ENCODE measurements at places on chromosomes 1 and 21. TPM values are rescaled to one million over a fixed set of nuclear protein-coding genes. Genes with fewer than 3 reads are reported as not detected.

GRCh38 chr1:229582011-229582694, 23.6 kb upstream of the ABCB10 start:
- H3K4me3 ChIP-seq: no peak overlapping the region
- DNase-seq: peak; percentile 14
- H3K27me3 ChIP-seq: no peaks in the 10 kb centered on the region
- H3K36me3 ChIP-seq: no peaks in the 10 kb centered on the region
- peaks cover 6% of the 10 kb centered on the region for H3K4me1 ChIP-seq

- no peak overlapping the region for H3K4me3 ChIP-seq
- no peak overlapping the region for H3K27ac ChIP-seq
- peaks cover 80% of the 10 kb centered on the region for H3K27me3 ChIP-seq
- no peaks in the 10 kb centered on the region for H3K4me1 ChIP-seq
Observed at GRCh38 chr21:33021150-33021549, 4.6 kb upstream of the OLIG2 start.

- no peaks in the 10 kb centered on the region for H3K27me3 ChIP-seq
- H3K36me3 ChIP-seq: no peaks in the 10 kb centered on the region
- no peak overlapping the region for H3K4me3 ChIP-seq
- no peak overlapping the region for H3K27ac ChIP-seq
- H3K4me1 ChIP-seq: no peaks in the 10 kb centered on the region
- DNase-seq: no peak
Observed at GRCh38 chr1:30403061-30403645, 320.2 kb downstream of the MATN1 start.

GRCh38 chr1:213014642-213015041, 1.0 kb downstream of the ANGEL2 start:
- H3K36me3 ChIP-seq: peaks cover 5% of the 10 kb centered on the region
- no peaks in the 10 kb centered on the region for H3K27me3 ChIP-seq
- H3K27ac ChIP-seq: peak overlapping the region; percentile 27

GBP4 gene
- 7.6 TPM for total RNA-seq

CAMTA1 gene
- 88.1 TPM for total RNA-seq

ATAD3C gene
- not detected for total RNA-seq

FLG2 gene
- not detected for total RNA-seq

- H3K36me3 ChIP-seq: no peaks in the 10 kb centered on the region
- H3K27ac ChIP-seq: no peak overlapping the region
Observed at GRCh38 chr1:60988891-60989290, 93.5 kb upstream of the NFIA start.

GRCh38 chr21:46051379-46051770, 46.5 kb upstream of the COL6A2 start:
- H3K4me3 ChIP-seq: no peak overlapping the region
- H3K36me3 ChIP-seq: no peaks in the 10 kb centered on the region
- H3K27ac ChIP-seq: no peak overlapping the region
- no peaks in the 10 kb centered on the region for H3K4me1 ChIP-seq
- H3K27me3 ChIP-seq: no peaks in the 10 kb centered on the region
- DNase-seq: no peak

DNA sequence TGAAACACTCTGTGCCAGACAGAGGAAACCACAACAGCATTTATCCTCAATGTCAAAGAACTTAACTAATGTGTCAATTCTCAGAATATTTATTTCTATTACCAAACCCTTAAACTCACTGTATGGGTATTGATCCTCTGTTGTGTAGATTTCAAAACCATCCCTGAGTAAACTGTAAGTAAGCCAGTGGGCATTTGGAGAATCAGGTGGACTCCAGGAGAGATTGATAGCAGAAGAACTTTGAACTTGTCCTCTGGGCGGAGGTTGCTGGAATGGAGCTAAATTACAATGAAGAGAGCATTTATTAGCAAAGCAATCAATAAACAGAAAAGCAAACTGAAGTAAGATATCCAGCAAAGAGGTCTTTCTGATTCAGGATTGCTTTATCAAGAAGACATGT, 216.1 kb downstream of the USH2A start:
- no peaks in the 10 kb centered on the region for H3K4me1 ChIP-seq
- H3K36me3 ChIP-seq: no peaks in the 10 kb centered on the region
- no peak overlapping the region for H3K27ac ChIP-seq
- no peak overlapping the region for H3K4me3 ChIP-seq
- no peak for DNase-seq

GRCh38 chr1:89201106-89201794, 2.5 kb upstream of the GBP4 start:
- DNase-seq: no peak
- H3K27me3 ChIP-seq: peaks cover 3% of the 10 kb centered on the region
- H3K4me1 ChIP-seq: peaks cover 12% of the 10 kb centered on the region
- no peak overlapping the region for H3K4me3 ChIP-seq

DNA sequence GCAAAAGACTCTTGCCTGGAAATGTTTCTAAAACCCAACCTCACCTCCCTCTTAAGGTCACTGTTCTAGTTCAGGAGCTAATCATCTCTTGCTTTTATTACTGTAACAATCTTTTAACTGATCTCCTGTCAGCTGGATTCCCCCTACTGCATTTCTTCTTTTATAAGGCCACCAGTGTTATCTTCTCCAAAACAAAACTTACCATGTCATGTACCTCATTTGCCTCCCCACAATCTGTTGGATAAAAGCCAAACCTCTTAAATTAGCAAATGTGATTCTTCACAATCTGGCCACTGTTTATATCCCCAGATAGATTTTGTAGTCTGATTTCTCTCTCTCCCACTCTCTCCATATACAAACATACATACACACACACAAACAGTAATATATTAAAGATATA, 143.3 kb downstream of the DENND1B start:
- H3K27me3 ChIP-seq: no peaks in the 10 kb centered on the region
- DNase-seq: no peak
- no peak overlapping the region for H3K4me3 ChIP-seq
- H3K27ac ChIP-seq: no peak overlapping the region

- peaks cover 30% of the 10 kb centered on the region for H3K36me3 ChIP-seq
- peak overlapping the region; percentile 77 for H3K27ac ChIP-seq
- H3K27me3 ChIP-seq: no peaks in the 10 kb centered on the region
- DNase-seq: peak; percentile 83
- H3K4me3 ChIP-seq: no peak overlapping the region
- peaks cover 29% of the 10 kb centered on the region for H3K4me1 ChIP-seq
Observed at GRCh38 chr21:32328595-32328994, 29.9 kb downstream of the MRAP start.

RPE65 gene
- total RNA-seq: not detected

EPHA10 gene
- total RNA-seq: not detected

GRCh38 chr1:5492846-5493245, 499.4 kb downstream of the NPHP4 start:
- no peak overlapping the region for H3K4me3 ChIP-seq
- no peaks in the 10 kb centered on the region for H3K36me3 ChIP-seq
- H3K4me1 ChIP-seq: no peaks in the 10 kb centered on the region
- no peaks in the 10 kb centered on the region for H3K27me3 ChIP-seq
- DNase-seq: no peak

- H3K27me3 ChIP-seq: no peaks in the 10 kb centered on the region
- peaks cover 74% of the 10 kb centered on the region for H3K4me1 ChIP-seq
- no peak overlapping the region for H3K4me3 ChIP-seq
Observed at GRCh38 chr1:173193639-173194038, 13.5 kb downstream of the TNFSF4 start.

DNA sequence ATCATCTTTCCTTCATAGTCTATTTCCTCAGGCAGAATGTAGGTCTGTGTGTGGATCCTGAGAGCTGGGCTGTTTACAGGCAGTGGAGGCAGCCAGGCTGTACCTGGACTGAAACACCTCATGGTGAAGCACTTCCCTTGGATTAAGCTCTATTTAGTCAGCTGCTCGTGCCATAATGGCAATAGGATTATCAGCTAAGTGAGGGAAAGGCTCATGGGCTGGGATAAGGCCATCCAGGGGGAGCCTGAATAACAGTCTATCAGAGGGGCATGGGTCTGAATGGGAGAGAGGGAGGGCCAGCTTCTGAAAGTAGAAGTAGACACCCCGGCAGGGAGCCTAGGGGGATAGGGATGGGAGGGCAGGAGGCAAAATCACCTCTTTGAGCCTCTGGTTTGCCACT, 8.3 kb downstream of the RNASEL start:
- H3K4me1 ChIP-seq: no peaks in the 10 kb centered on the region
- DNase-seq: no peak
- H3K36me3 ChIP-seq: no peaks in the 10 kb centered on the region
- H3K4me3 ChIP-seq: no peak overlapping the region
- H3K27ac ChIP-seq: no peak overlapping the region

DNA sequence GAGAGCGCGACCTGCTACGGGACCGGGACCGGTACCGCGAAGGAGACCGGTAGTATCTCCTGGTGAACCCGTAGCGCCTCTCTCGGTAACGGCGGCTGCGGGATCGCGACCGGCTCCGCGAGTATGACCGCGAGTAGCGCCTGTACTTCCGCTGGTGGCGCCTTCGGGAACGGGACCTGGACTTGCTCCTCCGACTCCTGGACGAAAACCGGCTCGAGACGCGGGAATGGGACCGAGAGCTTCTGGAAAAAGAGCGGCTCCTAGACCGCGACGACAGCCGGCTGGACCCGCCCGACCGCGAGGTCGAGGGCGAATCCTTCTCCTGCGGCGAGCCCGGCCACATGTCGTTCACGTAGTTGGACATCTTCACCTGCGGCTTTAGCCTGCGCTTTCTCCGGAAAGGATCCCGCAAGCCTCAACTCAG, 642 bp downstream of the RSRP1 start:
- no peaks in the 10 kb centered on the region for H3K27me3 ChIP-seq
- H3K4me3 ChIP-seq: peak overlapping the region; percentile 86
- DNase-seq: no peak
- H3K4me1 ChIP-seq: peaks cover 20% of the 10 kb centered on the region

- no peaks in the 10 kb centered on the region for H3K36me3 ChIP-seq
- no peak for DNase-seq
- peaks cover 17% of the 10 kb centered on the region for H3K4me1 ChIP-seq
- no peak overlapping the region for H3K27ac ChIP-seq
- no peak overlapping the region for H3K4me3 ChIP-seq
Observed at GRCh38 chr1:97017895-97018294, 296.3 kb downstream of the PTBP2 start.

Measured in endothelial cell of umbilical vein (primary cell).